ENCODE measurements at places on chromosomes 16 and 17.
A peak's percentile ranks its signal among the peaks of the same experiment; 100 is the strongest.

- peak; percentile 77 for DNase-seq
Observed at GRCh38 chr17:31724026-31724425, 135.0 kb downstream of the COPRS start.

DNA sequence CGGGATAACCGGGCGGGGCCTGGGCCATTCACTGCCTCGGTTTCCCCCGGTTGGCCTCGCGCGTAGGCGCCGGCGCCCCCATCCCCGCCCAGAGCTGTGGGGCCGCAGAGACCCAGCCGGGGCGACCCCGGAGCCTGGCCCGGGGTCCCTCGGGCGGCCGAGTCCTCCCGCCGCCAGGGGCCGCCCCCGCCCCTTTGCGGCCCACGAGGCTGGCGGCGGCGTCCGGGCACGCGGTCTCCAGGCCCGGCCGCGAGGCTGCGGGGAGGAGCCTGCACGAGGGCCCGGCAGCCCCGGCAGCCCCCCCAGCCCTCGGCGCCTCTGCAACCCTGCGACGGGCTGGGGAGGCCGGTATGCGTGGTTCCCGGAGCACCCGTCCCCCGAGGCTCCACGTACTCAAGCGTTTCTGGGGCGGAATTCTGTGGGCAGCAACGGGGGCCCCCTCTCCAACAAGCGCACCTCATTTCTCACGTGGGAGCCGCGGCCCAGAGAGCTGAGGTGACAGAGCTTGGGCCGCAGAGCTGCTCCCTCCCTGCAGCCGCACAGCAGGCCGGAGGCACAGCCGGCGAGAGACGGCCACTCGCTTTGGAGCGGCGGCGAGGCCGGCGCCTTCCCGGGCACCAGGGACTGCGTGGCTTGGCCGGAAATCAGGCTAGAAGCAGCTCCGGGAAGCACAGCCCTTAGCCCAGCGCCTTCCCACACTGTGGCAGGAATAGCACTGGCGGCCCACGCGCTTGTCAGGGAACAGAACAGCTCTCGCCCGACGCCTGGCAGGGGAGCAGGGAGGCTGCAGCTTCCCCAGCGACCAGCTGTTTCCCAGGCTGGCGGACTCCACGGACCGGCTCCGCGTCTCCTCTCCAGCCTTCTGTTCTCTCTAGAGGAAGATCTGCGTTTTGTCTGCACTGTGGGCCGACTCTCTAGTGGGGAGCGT, 867 bp upstream of the LIMD2 start:
- peak; percentile 29 for DNase-seq

- DNase-seq = no peak
Observed at GRCh38 chr17:67620636-67621035, 97.1 kb upstream of the NOL11 start.

DNA sequence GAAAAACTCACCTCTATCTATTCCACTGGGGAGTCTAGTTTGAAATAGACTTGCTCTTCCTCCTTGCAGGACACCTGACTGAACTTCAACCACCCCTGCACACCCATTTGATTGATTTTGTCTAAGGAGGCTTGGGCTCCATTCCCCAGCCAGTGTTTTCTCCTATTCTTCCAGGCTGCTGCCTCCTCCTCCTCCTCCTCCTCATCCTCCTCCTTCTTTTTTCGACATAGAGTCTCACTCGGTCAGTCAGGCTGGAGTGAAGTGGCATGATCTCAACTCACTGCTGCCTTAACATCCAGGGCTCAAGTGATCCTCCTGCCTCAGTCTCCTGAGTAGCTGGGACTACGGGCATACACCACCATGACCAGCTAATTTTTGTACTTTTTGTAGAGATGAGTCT, 1.8 kb upstream of the DLX4 start:
- no peak for DNase-seq

GRCh38 chr17:59073972-59074371, 32.7 kb downstream of the TRIM37 start:
- DNase-seq = no peak

DNA sequence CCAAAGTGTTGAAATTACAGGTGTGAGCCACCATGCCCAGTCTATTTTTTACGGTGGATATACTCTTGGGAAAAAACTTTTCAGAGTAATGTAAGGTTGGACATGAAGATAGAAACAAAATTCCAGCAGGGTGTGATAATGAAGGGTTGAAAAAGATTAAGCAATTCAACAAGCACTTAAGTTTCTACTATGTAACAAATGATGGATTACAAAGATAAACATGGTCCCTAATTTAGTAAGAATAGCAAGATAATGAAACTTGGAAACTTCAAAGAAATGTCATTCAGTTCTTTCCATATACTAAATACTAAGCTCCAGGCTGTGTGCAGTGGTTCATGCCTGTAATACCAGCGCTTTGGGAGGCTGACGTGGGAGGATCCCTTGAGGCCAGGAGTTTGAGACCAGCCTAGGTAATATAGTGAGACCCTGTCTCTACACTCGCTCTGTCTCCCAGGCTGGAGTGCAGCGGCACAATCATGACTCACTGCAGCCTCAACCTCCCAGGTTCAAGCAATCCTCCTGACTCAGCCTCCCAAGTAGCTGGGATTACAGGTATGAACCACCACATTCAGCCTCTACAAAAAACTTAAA, 31.0 kb downstream of the PSMD12 start:
- DNase-seq = no peak

- DNase-seq = peak; percentile 23
Observed at GRCh38 chr16:67278773-67279295, 498 bp upstream of the PLEKHG4 start.

DNA sequence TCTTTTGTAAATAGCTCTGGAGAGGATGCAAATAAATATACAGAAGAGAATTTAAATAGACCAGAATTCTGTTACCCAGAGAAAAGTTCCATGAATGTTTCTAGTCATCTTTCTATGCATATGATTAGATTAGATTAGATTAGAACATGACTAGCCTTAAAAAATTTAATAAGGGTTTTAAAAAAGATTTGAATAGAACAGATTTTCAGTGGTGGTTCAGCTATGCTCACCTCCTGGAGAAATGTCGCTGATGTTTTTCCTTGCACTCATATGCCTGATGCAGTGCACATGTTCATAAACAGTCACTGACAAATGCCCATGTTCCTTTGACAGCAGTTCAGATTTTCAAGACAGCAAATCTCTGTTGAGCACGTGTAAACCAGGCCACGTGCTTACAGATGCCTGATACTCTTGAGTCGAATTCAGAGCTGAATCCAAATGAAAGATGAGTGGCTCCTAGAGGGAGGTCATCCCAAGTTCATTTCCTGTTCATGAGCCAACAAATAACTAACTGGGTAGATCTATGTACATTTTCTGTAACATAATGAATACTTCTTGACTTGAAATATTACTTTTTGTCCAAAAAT, 19.9 kb upstream of the RAB11FIP4 start:
- no peak for DNase-seq

DNA sequence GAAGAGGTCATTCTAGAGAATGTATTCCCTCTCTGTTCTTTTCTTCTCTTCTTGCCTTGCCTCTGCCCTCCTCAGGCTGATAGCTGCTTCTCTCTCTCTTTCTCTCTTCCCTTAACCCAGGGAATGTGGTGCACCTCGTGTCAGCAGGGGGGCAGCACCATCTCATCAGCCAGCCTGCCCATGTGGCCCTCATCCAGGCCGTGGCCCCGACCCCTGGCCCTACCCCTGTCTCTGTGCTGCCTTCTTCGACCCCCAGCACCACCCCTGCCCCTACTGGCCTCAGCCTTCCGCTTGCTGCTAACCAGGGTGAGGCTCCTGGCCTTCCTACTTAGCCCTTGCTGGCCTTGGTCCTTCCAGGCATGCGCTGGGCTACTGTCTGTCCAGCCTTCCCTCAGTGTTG, 23.5 kb downstream of the SRCAP start:
- no peak for DNase-seq

DNA sequence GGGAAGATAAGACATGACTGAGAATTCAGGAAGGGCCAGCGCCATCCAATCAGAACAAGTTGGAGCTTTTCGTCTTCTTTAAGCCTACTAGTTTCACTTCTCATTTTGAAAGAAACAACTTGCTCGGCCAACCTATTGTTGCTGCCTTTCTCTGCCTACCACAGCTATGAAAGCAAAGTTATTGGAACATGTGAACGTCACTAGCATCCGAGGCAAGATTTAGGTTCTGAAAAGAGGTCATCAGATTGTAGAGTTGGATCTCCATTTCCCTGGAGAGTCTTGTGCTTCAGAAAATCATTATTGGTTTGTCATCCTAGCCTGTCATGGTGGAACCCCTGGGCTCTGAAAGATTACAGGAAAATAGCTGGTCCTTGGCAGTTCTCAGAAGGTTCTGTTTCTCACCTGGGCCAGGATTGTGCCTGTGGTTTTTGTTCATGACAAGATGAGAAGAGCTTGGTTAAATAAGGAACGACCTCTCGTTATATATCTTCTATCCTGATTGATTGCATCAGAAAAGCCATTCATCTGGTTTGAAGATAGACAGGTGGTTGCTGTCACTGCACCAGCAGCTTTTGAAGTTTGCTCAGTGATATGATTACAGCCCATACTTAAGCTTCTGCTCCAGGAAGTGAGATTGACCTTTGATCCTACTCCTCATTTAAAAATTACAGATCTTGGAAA, 25.3 kb downstream of the CDH13 start:
- no peak for DNase-seq

DNA sequence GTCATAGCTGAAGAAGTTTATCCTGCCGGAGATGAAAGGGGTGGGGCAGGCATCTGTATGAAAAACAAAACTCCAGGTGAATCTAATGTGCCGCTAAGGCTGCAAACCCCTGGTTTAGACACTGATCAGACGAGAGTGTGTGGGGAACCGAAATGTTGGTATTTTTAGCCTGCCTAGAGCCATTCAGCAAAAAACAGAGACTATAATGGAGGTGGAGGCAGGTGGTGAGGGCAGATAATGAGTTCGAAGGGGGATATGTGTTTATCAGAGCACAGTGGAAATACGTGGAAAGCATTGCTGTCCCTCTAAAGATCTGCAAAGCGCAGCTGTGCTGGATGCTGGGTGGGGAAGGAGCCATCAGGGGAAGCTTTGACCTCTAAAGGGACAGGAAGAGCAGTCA, 127.5 kb upstream of the WSCD1 start:
- DNase-seq = no peak

DNA sequence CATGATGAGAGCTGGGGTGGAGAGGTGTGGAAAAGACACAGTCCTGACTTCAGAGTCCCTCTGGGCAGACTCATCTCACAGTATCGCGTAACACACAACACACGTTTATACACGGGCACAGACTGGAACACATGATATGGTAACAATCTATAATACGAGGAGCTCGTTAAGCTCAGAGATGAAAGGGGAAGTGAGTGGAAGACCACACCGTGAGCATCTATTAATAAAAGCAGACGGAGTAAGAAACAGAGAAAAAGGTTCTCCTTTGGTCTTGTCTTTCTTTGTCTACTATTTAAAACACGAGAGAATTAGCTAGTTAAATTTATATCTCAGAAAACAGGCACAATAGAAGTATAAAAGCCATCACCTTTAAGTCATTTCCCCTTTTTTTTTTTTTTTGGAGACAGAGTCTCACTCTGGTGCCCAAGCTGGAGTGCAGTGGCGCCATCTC, 13.5 kb downstream of the ANKRD11 start:
- no peak for DNase-seq

DNA sequence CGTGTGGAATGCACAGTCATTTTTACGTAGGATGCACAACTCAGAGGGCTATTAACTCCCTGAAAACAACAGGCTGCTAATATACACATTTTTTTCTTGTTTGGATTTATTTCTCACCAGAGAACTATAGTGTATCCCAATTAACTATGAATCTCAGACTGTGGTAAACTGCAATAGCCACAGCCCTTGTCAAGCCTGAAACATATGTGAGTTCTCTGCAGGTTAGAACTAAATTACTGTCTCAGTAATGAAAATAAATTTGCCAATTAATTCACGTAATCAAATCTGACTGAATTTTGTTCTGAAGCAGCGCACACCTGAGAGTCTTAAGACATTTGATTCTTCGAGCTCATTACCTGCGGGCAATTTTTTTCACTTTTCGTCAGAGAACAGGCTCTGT, 318.6 kb downstream of the PMP22 start:
- DNase-seq = no peak

- no peak for DNase-seq
Observed at GRCh38 chr16:85584267-85584666, 28.9 kb upstream of the GSE1 start.

GRCh38 chr17:7631398-7632380, 1.8 kb downstream of the SHBG start:
- DNase-seq = no peak

- DNase-seq = no peak
Observed at GRCh38 chr17:76880971-76881370, 12.8 kb downstream of the MGAT5B start.

DNA sequence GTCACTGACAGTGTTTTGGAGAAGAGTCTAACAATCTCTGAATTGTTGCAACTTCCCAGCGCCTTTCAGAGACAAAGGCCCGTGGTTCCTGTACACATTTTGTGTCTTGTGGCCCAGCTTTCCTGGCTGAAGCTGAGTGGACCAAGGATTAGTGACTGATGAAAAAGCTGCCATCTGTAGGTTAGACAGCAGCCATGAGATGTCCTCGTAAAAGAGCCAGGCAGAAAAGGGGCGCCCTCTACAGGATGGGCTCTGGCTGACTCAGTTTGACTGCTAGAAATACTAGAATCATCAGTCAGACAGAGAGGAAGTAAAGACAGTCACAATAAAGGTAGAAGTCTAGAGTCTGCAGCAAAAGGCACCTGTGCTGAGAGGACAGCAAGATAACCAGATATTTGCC, 26.5 kb upstream of the NF1 start:
- DNase-seq = no peak

- no peak for DNase-seq
Observed at GRCh38 chr16:72444696-72445095, 272.7 kb upstream of the PMFBP1 start.

All from fibroblast of gingiva (primary cell).